Activated B cell treated with CpG ODN at 0.5 μM for 24 hours (primary cell): ENCODE measurements at places on chromosomes 7 and 10.

- no peak for DNase-seq
These were observed at the start of gene HOXA11 for GRCh38 chr7:27185013-27185853. TSS of gene HOXA11 (minus strand) at chr7:27185232. CDS start at chr7:27185144, 88 bp downstream.

DNA sequence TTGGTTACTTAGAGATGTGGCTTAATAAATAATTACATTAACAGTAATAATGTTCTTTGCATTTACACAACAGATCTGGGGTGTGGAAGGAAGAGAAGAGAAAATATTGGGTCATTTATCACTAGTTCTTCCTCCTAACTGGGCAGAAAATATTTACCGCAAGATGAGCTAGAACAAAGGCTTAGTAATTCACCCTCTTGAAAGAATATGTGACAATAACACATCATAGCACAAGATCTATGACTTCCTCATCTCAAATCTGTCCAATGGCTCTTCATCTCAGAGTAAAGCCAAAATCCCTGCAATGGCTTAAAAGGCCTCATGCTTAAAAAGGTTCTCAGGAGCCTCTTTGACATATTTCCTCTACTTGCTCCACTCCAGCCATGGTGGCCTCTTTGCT lies 178.6 kb downstream of the ZNF438 start:
- DNase-seq: no peak

DNA sequence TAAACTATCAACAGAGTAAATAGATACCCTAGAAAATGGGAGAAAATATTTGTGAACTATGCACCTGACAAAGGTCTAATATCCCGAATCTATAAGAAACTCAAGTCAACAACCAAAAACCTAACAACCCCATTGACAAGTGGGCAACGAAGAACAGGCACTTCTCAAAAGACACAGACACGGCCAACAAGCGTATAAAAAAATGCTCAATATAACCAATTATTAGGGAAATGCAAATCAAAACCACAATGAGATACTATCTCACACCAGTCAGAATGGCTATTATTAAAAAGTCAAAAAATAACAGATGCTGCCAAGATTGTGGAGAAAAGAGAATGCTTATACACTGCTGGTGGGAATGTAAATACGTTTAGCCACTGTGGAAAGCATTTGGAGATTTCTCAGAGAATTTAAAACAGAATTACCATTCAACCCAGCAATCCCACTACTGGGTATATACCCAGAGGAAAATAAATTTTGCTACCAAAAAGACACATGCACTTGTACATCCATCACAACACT lies 63.2 kb upstream of the CAV2 start:
- DNase-seq: no peak

- no peak for DNase-seq
These were observed 31.7 kb upstream of the FAM204A start for GRCh38 chr10:118373786-118374185.

- DNase-seq: no peak
These were observed 121.7 kb upstream of the TRIM24 start for GRCh38 chr7:138338361-138338760.

DNA sequence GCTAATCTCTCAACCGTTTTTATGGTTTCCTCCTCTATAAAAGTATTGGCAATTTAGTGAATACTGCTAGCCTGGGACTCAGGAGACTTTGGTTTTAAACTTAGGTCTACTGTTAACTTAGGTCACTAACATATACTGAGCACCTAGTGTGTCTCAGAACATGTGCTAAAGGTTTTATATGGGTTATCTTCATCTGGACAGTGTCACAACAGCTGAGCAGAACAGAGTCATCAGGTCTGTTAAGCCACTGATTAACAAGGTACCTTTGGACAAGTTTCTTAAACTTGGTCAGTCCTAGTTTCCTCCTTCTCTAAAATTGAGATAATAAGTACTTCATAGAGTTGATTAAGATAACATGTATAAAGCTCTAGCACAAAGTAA lies 30.6 kb downstream of the NET1 start:
- no peak for DNase-seq

GRCh38 chr10:32210306-32211045 lies 136.5 kb downstream of the EPC1 start:
- DNase-seq: no peak

GRCh38 chr7:83782628-83783027 lies 133.7 kb upstream of the SEMA3E start:
- DNase-seq: no peak

- DNase-seq: no peak
These were observed 25.4 kb downstream of the PTF1A start for GRCh38 chr10:23217471-23217870.

GRCh38 chr7:27210441-27211083 lies 10.7 kb upstream of the HOXA13 start:
- DNase-seq: no peak

DNA sequence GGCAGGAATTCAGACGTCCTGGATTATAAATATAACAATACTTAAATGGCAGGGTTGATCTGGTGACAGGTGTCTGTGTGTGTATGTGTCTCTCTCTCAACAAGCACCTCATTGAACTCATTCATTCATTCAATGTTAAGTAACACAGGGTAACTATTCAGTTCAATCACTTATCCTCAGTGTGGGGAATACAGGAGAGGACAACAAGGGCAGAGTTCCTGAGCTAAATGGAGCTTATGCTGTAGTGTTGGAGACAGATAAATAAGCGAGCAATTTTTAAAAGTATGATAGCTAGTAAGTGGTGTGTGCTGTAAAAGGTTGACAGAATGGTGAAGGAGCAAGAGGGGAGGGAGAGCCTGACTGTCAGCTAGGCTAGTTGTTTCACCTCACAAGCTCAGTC lies 178.4 kb downstream of the DGKI start:
- no peak for DNase-seq

- no peak for DNase-seq
These were observed 581 bp downstream of the FAM3C start for GRCh38 chr7:121395494-121395960.

GRCh38 chr10:99329554-99330346 lies 594 bp downstream of the CNNM1 start:
- no peak for DNase-seq

- no peak for DNase-seq
These were observed 38.4 kb downstream of the NET1 start for GRCh38 chr10:5450605-5451384.

- DNase-seq: no peak
These were observed 920 bp downstream of the PRLHR start for GRCh38 chr10:118594392-118595063.

DNA sequence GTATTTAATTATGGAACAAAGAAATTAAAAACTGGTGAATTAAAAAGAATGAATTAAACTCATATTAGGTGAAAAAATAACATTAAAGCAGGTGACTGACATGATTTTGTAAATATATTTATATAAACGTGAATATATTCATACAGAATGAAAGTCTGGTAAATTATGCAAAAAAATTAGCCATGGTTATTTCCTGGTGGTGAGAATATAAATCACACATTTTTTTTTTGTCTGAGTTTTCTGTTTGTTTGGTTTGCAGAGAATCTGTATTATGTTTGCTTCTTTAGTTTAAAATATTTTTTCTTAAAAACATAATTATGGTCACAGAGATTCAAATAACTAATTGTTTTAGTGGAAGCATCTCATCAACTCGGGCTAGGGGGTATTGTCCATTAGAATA lies 73.0 kb upstream of the CSTF2T start:
- DNase-seq: no peak

DNA sequence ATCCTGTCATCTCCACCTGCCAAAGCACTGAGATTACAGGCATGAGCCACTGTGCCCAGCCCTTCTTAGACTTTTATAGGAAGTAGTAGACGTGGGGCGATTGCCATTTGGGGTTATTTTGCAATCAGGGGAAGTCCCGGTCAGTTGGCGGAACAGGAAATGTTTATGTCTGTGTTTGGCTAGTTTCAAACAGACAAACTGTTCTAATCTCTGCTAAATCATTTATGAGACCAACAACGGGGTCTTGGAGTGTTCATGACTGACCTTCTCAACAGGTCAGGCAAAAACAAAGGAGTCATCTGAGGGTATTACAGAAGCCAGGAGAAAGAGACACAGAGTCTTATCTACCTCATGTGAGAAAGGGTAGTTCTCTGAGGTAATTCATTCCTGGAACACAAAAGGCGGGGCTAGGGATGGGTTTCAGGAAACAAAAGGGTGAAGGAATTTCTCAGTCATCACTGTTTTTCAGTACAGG lies 6.6 kb upstream of the TPK1 start:
- no peak for DNase-seq

- no peak for DNase-seq
These were observed 219.2 kb upstream of the C7orf33 start for GRCh38 chr7:148371280-148371937.

GRCh38 chr10:97279121-97279815 lies 13.2 kb downstream of the ARHGAP19 start:
- DNase-seq: no peak

GRCh38 chr10:74977913-74978847 lies 133.3 kb upstream of the SAMD8 start:
- no peak for DNase-seq

- DNase-seq: no peak
These were observed 19.1 kb downstream of the ABLIM1 start for GRCh38 chr10:114638821-114639625.

GRCh38 chr7:22488643-22489462 lies 11.1 kb downstream of the STEAP1B start:
- DNase-seq: no peak

DNA sequence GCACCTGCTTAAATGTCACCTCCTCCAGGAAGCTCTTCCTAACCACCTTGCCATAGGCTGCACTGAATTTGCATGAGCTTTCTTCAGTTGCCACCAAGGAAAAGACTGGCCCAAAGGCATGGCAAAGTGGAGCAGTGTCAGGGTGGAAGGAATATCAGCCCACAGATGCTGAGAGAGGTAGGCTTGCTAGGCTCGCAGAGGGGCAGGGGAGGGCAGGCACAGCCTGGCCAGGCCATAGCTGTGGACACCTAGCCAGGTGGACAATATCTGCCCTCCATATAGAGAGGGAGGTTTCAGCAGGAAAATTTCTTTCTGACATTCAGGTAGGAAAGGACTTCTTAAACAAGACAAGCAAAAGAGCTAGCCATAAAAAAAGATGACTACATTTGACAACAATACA lies 166.3 kb downstream of the GRID1 start:
- no peak for DNase-seq

GRCh38 chr7:137996386-137996851 lies 5.5 kb downstream of the CREB3L2 start:
- DNase-seq: no peak

GRCh38 chr10:132036153-132036886 lies 29.4 kb upstream of the JAKMIP3 start:
- no peak for DNase-seq

DNA sequence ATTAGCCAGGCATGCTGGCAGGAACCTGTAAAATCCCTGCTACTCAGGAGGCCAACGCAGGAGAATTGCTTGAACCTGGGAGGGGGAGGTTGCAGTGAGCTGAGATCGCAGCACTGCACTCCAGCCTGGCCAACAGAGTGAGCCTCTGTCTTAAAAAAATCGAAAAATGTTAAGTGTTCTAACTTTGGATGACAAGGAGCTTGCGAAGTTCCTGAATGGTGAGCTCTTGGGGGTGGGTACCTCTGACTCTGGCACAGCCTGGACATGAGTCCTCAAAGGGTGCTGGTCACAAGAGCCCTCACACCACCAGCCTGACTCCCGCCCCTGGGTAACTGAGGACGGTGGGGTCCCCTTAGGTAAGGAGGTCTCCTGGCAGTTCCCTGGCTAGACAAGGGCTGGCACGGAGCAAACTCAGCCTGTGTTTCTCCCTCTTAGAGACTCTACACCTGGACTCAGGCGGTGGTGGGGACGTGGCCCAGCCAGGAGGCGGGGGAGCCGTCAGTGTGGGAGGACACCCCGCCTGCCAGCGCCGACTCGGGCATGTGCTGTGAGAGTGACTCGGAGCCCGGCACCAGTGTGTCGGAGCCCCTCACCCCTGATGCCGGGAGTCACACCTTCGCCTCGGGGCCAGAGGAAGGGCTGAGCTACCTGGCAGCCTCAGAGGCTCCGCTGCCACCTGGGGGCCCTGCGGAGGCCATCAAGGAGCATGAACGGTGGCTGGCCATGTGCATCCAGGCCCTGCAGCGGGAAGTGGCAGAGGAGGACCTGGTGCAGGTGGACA lies 24.1 kb downstream of the AMZ1 start:
- DNase-seq: no peak

- DNase-seq: peak; percentile 40
These were observed 110.6 kb upstream of the EFCAB10 start for GRCh38 chr7:105691680-105692564.

- no peak for DNase-seq
These were observed 127.8 kb downstream of the PLPP4 start for GRCh38 chr10:120584786-120585185.

- no peak for DNase-seq
These were observed 370.2 kb downstream of the PHF14 start for GRCh38 chr7:11343818-11344413.

DNA sequence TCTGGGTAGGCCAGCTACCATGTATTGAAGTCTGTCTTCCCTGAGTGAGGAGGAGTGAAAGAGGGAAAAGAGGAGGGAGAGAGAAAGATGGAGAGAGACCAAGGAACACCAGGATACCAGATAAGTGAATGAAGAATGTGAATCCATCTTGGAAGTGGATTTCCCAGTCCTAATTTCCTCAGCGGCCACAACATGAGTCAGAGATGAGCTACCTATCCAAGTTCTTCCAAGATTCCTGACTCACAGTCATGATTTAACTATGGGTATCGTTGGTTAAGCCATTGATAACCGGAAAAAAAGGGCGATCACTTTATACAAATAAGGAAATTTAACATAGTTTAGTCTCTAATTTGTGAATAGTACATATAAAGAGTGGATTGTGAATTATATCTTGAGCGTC lies 561.8 kb downstream of the ATRNL1 start:
- DNase-seq: no peak

GRCh38 chr7:135235841-135236240 lies 2.2 kb downstream of the STRA8 start:
- no peak for DNase-seq

DNA sequence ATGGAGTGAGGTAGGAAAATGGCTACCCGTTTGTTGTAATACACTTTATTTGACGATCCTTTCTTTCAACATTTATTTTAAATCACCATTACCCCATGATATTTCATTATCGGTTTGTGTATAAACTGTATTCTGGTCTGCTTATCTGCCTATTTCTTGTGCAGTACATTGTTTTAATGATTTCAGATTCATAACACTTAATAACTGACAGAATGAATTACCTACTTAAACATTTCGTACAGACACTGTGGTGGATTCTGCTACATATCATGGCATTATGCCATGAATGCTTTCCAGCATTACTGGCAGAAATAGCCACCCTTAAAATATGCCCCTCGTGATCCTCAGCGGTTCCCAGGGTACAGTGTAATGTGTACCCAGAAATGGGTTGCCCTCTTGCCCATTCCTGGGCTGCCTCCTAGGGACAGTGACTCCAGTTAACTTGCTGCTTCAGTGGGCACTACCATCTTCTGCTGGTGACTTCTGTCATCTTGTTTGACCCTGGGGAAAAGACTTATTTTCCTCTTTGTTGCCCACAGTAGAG lies 74.5 kb downstream of the C1GALT1 start:
- DNase-seq: no peak

- DNase-seq: no peak
These were observed 138.7 kb downstream of the NRP1 start for GRCh38 chr10:33195608-33196376.

- DNase-seq: no peak
These were observed 474.4 kb upstream of the C7orf33 start for GRCh38 chr7:148116195-148116594.
